ENCODE measurements at places on chromosomes 12 and 14. TPM values are rescaled to one million over a fixed set of nuclear protein-coding genes. Genes with fewer than 3 reads are reported as not detected.

The VCPKMT gene
- total RNA-seq, result 8.1 TPM

The STXBP6 gene
- total RNA-seq, result 0.51 TPM

DNA sequence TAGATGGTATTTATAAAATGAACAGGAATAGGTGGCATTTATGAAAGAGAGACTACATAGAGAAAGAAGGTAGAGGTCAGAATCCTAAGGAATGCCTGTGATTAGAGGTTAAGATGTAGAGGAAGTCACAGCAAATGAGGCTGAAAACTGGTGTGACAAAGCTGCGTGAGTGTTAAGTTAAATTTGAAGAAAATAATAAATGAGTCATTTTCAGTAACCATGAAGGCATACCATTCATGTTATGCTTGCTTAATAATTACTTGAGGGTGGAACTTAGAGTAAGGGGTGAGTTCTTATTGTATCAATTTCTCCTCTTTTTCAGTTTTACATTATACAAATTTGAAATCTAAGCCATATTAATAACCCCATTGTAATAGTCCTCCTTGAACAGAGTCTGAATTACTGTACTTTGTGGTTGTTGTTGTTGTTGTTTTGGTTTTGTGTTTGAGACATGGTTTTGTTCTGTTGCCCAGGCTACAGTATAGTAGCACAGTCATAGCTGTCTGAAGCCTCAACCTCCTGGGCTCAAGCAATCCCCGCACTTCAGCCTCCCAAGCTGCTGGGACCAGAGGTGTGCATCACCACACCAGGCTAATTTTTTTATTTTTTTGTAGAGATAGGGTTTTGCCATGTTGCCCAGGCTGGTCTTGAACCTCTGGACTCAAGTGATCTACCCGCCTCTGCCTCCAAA, 761.5 kb downstream of the GALC start:
- H3K27ac ChIP-seq, result no peak overlapping the region
- DNase-seq, result no peak
- H3K36me3 ChIP-seq, result peaks cover 7% of the 10 kb centered on the region
- H3K4me1 ChIP-seq, result peaks cover 3% of the 10 kb centered on the region
- no peak overlapping the region for H3K4me3 ChIP-seq

DNA sequence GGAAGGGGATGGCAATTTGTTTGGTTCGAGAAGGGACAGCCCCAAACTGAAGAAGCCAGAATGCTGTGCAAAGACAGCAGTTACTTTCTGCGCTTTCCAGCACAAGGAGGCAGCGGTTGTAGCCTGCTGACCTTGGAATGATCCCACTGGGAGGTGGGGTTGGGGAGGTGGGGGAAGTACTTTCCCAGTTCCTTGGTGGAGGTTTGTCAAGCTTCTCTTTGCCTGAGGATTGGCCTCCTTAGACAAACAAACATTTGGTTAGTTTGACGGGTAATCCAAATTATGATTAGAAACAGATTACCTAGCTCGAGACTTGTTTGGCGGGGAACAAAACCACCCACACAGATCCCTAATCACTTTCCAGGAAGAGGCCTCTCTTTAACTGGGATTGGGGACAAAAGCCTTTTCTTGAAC, 79.1 kb upstream of the EGLN3 start:
- H3K4me1 ChIP-seq, result no peaks in the 10 kb centered on the region
- no peaks in the 10 kb centered on the region for H3K27me3 ChIP-seq
- H3K27ac ChIP-seq, result no peak overlapping the region
- no peak overlapping the region for H3K4me3 ChIP-seq

DNA sequence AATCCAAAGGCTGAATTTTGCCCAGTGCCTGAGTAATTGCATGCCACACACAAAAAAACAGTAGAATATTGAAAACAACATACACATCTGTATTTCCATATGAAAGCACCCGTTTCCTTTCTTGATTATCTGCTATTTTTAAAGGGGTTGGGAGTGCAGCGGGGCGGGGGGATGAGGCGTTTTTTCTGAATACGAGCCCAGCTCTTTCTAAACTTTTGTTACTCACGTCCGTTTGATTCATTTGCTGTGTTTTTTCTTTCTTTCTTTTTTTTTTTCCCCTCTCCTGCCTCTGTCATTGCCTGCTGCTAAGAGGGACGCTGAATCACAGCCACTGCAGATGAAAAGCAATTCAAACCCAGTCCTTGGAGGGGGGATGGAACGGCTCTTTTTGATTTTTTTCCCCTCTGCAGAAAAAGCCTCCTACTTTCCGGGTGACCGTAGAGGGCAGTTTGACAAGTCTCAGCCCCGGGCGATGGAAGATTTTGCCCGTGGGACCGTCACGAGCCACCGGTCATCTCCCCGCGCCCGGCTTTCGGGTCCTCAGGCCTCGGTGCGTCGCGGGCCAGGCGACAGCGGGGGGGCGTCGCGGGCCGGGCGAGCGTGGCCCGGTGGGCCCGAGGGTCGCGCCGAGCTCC, 572 bp upstream of the RASSF8 start:
- peaks cover 27% of the 10 kb centered on the region for H3K4me1 ChIP-seq
- peak overlapping the region; percentile 45 for H3K27ac ChIP-seq
- H3K36me3 ChIP-seq, result peaks cover 8% of the 10 kb centered on the region

GRCh38 chr12:74906224-74906623, 303.4 kb downstream of the KCNC2 start:
- DNase-seq, result no peak
- no peaks in the 10 kb centered on the region for H3K27me3 ChIP-seq
- no peaks in the 10 kb centered on the region for H3K4me1 ChIP-seq
- H3K27ac ChIP-seq, result no peak overlapping the region
- H3K36me3 ChIP-seq, result no peaks in the 10 kb centered on the region
- H3K4me3 ChIP-seq, result no peak overlapping the region

DNA sequence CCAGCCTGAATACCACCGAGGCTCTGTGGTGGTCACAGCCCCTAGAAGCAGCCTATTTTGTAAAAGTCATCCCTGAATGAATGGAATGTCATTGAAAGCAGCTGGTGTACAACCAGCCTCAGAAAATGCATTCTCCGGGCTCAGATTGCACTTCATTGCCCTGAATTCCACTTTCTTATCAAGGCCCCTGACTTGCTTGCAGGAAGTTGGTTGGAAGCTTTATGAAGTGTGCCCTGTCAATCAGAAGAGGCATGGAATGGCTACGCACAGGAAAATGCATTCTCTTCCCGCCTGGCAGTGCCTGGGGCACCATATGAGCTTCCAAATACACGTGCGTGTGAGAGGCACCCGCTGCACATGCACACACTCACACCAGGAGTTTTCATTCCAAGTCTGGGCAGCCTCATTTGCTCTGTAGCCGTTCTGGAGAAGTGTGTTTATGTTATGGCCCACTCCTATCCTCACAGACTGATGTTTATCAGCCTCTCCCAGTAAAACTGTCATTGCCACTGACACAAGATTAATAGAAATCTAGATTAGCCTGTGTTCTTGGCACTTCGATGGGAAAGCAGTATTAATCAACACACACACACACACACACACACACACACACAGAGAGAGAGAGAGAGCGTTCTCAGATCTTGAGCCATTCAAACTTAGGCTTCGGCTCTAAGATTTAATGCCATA, 63.9 kb downstream of the NUAK1 start:
- H3K27me3 ChIP-seq, result peaks cover 3% of the 10 kb centered on the region
- no peak overlapping the region for H3K27ac ChIP-seq
- DNase-seq, result no peak

- H3K4me1 ChIP-seq, result no peaks in the 10 kb centered on the region
- H3K27ac ChIP-seq, result no peak overlapping the region
- no peaks in the 10 kb centered on the region for H3K36me3 ChIP-seq
- no peaks in the 10 kb centered on the region for H3K27me3 ChIP-seq
- no peak overlapping the region for H3K4me3 ChIP-seq
- no peak for DNase-seq
Measured at GRCh38 chr14:46057799-46058198, 593.8 kb downstream of the RPL10L start.
